Kasumi-1 (cell line): ENCODE measurements at places on chromosomes 13 and 19.

GRCh38 chr19:7831452-7831851, 1.4 kb downstream of the EVI5L start:
- DNase-seq = no peak

DNA sequence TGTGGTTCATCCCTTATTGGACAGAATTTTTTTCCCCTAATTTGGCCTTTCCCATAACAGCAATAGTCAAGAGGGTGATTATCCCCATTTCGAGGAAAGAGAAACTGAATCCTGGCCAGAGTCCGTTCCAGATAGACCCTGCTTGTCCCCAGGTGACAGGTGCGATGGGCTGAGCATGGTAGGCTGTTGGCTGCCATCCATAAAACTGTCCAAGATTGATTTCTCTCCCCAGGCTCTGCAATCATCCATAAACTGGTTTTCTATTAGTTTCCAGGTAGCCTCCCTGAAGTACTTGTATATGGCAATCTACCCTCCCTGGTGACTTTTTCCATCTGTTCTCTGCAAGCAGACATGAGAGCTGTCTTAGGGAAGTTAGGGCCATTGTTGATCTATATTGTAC, 25.4 kb downstream of the SERP2 start:
- DNase-seq = no peak

- DNase-seq = no peak
Measured at GRCh38 chr19:47447470-47448359, 24.0 kb downstream of the SLC8A2 start.

GRCh38 chr13:78960881-78961280, 301.9 kb upstream of the OBI1 start:
- no peak for DNase-seq

DNA sequence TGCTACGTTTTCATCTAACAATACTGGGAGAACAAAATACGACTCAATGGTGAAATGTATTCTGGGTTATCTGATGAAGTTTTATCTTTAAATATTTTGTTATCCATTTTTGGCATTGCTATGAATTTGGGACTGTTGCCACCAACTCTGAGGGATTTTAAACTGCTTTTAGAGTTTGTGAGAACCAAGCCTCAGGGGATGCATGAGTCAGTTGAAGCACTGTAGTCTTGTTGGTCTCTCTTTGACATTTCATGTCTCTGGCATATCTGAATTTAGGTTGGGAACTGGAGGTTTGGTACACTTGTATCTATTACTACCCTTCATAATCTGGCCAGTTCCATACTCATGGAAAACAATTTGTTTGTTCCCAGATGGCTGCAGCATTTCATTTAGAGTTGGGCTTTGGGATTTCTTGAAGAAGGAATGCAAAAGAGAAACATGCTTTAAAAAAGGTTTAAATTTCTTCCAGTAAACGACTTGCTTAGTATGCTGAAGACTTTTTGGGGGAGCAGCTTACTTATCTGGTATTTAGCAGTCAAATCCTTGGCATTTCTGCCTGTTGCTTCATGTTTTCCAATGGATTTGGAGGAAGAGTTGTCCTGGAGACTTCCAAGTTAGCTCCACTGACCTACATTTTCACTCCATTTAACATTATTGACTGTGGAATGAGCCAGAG, 28.9 kb downstream of the ARHGEF7 start:
- no peak for DNase-seq

DNA sequence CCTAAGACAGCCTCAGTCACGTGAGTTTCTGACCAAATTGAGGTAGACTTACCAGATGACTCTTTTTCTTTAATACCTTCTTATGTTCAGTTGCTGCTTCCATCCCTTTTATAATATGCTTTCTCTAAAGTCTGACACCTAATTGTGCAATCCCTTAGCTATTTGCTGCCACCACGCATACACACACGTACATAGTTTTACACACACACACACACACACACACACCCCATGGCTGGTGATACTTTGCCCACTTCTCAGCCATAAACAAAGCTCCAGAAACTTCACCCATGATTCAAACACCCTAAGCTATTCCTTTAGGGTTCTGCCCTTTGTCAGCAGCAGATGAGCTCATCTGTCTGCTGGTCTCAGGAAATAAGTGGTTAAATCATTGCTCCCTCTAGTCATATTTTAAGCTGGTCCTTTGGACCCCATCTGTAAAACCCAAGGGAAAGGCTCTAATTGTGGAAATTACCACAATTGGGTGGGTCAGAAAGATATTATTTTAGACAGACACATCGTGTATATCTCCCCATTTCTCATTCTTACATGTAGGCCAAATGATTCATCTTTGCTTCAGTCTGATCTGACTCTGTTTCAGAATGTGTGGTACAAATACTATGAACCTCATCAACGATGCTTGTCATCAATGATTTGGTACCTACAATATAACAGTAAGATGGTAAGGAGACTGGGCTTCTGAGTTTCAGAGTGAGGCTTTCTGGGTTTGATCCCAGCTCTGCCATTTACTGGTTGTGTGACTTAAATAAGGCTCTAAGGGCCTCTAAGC, 69.2 kb downstream of the NALCN start:
- DNase-seq = no peak

GRCh38 chr13:113816946-113817859, 46.7 kb downstream of the GAS6 start:
- peak; percentile 28 for DNase-seq

GRCh38 chr13:34678154-34678553, 263.9 kb upstream of the NBEA start:
- DNase-seq = no peak

DNA sequence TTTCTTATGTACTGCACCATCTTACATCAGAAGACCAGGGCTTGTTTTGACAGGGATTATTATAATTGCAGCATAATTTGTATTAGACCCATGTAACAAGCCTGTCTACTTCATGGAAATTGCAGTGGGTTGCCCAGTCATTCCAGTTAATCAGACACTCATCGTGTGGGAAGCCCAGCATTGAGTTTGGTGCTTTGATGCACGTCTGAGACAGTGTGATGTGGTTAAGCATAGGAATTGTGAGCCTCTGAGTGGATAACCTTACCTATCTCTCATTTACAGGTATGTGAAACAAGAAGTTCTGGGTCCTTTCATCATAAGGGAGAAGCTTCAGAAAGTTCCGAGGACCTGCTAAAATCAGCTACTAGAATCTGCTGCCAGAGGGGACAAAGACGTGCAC, 12.8 kb downstream of the RGCC start:
- DNase-seq = no peak

- no peak for DNase-seq
Measured at GRCh38 chr13:27956576-27957300, 12.4 kb downstream of the CDX2 start.

DNA sequence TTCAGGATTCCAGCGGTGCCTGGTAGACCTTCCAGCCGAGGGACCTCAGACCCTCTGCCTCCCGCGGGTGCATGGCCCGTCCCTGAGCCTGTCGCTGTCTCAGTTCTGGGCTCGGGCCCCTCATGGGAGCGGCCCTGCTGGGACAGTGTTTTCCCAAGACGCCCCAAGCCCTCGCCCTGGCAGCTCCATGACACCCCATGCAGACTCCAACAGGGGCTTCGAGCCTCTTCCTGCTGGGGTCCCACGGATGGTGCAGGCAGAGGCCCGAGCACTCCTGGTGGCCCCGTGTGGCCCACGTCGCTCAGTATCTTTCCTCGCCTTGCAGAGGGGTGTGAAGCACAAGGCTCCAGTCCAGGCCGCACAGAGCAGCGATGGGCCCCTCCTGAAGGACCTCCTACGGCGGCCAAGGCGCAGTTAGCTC, 88.8 kb upstream of the MCF2L start:
- DNase-seq = no peak
